Stimulated activated CD8-positive, alpha-beta memory T cell treated with anti-CD3 and anti-CD28 coated beads, Interleukin-15, amount 100 ng/mL, for 1 hour (primary cell): ENCODE measurements at places on chromosomes 4 and X.

DNA sequence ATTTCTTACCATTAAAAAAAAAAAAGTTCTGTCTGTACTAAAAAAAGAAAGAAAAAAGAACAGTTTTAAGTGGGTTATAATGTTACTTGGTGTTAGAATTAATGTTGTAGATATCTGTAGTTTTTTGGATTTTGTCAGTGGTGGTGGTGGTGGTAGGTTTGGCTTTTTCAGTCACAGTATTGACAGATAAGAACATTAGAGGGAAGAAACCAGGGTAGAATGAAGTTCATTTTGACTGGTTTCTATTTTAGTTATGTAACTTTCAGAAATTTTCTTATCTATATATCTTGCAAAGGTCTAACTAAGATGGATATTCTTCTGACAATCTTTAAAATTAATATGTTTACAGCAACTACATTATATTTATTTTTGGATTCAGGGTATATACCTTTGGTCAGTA, 105.4 kb downstream of the FBXW7 start:
- DNase-seq: no peak

- no peak for DNase-seq
Measured at GRCh38 chrX:77450415-77450814, 3.2 kb downstream of the FGF16 start.

GRCh38 chr4:97646997-97647396, 496.3 kb downstream of the STPG2 start:
- DNase-seq: no peak

DNA sequence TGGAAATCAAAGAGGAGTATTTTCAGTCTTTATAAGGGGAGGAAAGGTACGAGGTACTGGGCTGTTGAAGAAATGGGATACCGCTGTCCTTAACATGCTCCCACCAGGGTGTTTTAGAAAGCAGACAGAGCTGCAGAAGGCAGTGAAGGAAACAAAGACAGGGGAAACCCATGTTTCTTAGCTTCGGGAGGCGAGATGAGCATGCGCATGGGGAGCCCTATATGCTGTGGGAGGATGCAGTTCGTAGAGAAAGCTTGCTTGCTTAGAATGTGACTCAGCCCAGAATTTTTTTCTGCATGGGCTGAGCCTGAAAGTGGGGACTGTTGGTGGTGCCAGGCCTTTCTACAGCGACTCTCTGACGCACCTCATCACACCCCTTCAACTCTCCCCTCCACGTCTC, 28.8 kb upstream of the SCOC start:
- DNase-seq: no peak

GRCh38 chr4:35548921-35549320, 695.4 kb downstream of the ARAP2 start:
- DNase-seq: no peak

GRCh38 chr4:119302073-119302832, 19.7 kb downstream of the FABP2 start:
- DNase-seq: no peak
